ENCODE measurements at places on chromosomes 6 and 20.
A peak's percentile ranks its signal among the peaks of the same experiment; 100 is the strongest.

GRCh38 chr6:74357321-74357720 lies 661.3 kb downstream of the CD109 start:
- no peak for DNase-seq

DNA sequence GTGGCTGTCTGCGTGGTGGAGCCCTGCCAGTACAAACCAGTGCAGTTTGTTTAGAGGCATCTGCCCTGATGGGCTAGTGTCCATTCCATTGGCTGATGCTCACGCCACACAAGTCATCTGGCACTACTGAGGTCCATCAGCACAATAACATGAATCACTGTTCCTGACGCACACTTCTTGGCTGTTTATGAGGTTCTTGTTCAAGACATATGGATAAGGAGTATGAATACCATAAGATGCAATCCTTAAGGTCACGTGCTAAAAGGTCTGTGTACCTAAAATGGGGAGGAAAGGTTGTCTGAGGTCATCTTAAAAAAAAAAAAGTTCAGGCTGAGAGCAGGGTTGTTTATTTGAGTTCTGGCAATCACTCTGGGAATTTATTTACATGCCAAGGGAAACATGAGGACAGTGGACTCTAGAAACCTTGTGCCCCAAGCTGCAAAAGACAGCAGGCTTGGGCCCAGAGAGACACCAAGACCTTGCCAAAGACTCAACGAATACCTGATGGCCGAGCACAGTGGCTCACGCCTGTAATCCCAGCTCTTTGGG lies 54.1 kb upstream of the SHLD1 start:
- no peak for DNase-seq

GRCh38 chr6:69933239-69933638 lies 66.9 kb downstream of the COL19A1 start:
- no peak for DNase-seq

- DNase-seq, result no peak
Measured at GRCh38 chr20:34018166-34018565, 24.5 kb downstream of the RALY start.

GRCh38 chr6:15023448-15023847 lies 222.4 kb upstream of the JARID2 start:
- DNase-seq, result peak; percentile 83

GRCh38 chr6:1468126-1468525 lies 78.8 kb downstream of the FOXF2 start:
- DNase-seq, result no peak

GRCh38 chr20:51930775-51931174 lies 128.5 kb upstream of the SALL4 start:
- DNase-seq, result no peak

DNA sequence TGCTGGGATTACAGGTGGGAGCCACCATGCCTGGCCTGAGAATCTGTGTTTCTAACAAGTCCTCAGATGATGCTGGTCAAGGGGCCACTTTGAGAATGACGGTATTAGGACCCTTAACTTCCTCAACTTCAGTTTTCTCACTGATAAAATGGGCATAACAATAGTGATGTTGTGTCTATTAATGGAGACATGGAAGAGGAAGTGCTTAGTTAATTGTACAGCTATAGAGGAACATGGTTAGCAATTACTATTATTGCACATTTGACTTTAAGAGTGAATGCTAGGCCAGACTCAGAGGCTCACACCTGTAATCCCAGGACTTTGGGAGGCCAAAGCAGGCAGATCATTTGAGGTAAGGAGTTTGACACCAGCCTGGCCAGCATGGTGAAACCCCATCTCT lies 12.7 kb downstream of the DPPA5 start:
- DNase-seq, result no peak

DNA sequence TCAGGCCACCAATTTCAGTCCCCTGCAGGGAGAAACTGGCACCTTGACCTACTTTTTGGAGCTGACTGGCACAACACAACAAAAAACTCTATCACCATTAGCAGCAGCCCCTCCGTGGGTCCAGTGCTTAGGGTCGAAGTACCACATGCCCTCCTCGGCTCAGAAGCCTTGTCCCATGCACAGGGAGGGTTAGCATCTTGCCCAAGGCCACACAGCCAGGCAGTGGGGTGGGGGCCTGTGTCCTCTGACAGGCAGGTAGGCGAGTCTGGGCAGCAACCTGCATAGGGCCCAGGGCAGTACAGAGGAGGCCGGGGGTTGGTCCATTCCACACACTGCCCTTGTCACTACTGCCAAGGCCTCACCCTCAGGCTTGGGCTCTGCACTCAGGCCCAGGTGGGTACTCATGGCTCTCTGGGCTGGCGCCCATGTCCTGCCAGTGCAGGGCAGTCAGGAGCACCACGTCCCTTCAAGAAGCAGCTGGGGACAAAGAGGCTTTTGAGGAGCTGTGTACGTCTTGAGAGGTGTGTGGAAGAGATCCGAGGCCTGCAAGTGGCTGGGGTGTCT lies 53.6 kb downstream of the PYGB start:
- DNase-seq, result no peak

GRCh38 chr6:149231778-149232177 lies 85.7 kb upstream of the TAB2 start:
- no peak for DNase-seq

- DNase-seq, result no peak
Measured at GRCh38 chr6:37017606-37018197, 12.2 kb downstream of the FGD2 start.

DNA sequence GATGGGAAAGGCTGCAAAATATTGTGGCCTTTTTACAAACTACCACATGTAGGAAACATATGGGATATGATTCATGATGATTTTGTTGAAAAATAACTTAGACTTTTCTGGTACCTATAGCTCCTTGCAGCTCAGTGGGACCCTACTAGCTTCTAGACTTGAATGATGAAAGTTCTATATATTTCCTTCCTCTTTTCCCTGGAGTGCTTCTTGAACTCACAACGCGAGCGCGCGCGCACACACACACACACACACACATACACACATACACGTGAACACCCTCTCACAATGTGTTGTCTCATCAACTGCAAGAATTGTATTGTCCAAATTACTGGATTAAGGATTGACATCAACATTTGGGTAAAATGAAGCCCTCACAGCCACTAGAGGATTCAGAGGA lies 61.9 kb downstream of the TOX2 start:
- DNase-seq, result no peak

GRCh38 chr6:144555066-144555465 lies 269.9 kb downstream of the UTRN start:
- no peak for DNase-seq

DNA sequence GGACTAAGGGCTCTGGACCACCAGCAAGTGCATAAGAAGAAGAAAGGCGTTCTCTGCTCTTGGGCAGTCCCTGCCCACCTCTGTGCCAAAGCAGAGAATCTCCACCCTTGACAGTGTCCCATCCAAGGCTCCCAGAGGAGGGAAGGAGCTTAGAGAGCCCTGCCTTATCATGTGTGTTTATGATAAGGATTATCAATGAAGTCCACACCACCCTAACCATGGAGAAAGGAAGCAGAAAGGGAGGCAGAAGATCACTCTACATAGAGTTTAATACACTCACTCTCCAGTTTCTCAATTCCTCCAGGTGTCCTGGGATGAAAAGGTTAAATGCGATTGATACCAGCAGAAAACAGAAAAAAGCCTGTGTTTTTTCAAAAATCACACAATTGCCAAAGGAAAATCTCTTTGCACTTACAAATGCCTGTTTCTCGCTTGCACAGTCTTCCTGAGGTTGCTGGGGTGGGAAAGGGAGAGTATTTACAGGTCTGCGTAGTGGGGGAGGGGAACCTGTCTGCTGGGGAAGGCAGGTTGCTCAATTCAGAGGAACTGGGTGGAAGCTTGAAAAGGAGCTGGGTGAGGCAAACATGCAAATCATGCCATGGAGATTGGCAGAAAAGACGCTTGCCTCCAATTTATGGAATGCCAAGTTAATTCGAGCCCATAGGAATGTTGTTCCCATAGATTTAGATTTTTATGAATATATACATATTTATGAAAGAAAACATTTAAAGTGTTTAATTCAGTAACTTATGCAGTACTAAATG lies 104.0 kb downstream of the EYA2 start:
- no peak for DNase-seq

- no peak for DNase-seq
Measured at GRCh38 chr20:39107741-39108140, 145.6 kb downstream of the DHX35 start.

- DNase-seq, result no peak
Measured at GRCh38 chr6:124963416-124963785, 1.2 kb downstream of the RNF217 start.

DNA sequence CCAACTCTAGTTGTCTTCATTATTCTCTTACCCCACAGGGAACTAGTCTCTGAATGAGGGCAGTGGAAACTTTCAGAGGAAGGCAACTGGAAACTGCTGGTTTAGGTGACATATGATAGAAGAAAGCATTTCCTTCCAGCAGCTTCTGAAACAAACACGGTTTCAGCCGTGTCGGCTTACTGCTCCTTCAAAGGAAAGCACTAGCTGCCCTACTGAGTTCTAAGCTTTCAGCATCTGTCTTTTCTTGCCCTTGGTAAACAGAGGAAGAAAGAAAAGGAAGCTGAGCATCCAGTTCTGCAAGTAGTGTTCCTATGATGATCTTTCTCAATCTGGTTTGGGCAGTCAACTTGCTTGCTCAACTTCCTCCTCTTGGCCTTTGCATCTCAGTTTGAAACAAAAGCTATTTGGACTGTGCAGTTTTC lies 117.5 kb upstream of the CEP85L start:
- DNase-seq, result peak; percentile 34

DNA sequence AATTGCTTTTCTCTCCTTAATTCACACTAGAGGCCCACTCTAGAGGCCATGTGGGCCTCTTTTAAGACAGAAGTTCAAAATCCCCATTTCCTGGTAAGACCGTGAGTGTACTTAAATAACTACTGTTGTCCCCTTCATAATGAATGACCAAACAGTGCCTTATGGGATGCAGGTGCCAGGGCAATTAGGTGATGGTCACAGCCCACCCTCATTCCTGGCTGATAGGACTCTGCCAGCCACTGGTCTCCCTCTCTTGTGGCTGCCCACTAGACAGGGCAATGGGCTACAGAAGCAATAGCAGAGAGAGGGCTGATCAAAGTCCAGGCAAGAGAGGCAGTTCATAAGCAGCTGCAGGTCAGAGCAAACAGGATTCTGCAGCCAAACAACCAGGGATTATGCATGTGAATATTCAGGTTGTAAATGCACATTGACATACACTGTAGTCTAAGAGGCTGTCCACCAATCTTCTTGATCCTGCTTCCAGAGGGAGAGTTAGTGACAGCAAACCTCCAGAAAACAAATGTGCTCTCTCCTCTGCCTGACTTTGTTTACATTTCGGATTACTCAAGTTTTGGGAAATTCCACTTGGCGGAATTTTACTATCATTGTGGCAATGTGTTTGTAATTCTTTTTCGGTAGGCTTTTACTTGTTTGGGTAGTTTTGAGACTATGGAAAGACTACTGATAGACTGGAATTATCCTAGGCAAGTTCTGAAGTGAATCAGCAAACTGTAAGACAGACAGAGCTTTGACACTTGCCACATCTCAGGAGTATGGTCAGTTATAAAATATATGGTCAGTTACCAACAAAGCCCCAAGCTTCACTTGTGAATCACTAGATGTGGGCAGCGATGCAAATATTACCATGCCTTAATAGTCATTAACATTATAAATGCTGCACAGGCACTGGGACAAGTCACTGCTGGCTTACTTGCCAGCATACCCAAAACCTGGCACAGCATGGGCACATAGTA lies 12.8 kb downstream of the PTPRK start:
- DNase-seq, result no peak

- peak; percentile 1 for DNase-seq
Measured at GRCh38 chr6:170073846-170074245, 217.0 kb downstream of the DLL1 start.

GRCh38 chr6:155387481-155387880 lies 68.2 kb downstream of the NOX3 start:
- no peak for DNase-seq

GRCh38 chr6:149846321-149846720 lies 17.8 kb downstream of the LRP11 start:
- no peak for DNase-seq

DNA sequence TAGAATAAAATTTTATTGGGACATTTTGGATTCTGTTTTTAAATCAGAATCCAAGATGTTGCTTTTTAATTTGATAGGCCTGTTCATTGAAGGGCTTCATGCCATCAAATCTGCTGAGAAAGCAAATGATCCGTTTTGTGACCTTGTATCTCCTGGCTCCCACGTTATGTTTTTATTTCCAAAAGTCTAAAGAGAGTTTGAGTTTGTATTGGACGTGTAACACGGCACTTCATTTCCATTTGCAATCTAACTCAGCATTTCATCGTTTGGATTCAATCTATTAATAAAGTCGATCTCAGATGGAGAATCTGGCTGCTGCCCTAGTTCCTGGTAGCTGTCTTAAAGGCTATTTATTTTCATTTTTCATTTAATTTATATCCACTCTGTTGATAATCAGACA lies 17.0 kb downstream of the KIF25 start:
- DNase-seq, result no peak

GRCh38 chr20:64091770-64092169 lies 7.6 kb upstream of the LKAAEAR1 start:
- DNase-seq, result no peak

GRCh38 chr6:19731282-19731681 lies 105.9 kb upstream of the ID4 start:
- DNase-seq, result no peak

DNA sequence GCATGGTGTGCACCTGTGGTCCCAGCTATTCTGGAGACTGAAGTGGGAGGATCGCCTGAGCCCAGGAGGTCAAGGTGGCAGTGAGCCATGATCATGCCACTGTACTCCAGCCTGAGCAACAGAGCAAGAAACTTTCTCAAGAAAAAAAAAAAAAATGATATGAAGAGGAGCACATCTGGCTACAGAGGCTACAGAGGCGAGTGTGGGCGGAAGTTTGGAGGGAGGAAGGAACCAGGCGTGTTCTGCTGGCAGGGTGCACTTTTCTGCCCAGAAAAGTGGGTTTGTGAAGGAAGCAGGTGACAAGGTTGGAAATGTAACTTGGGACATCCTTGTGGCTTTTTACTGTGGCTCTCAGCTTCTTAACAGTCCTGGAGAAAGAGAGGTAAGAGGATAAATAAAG lies 96.7 kb downstream of the SNX5 start:
- DNase-seq, result no peak

- no peak for DNase-seq
Measured at GRCh38 chr20:46634528-46634927, 16.7 kb downstream of the SLC13A3 start.

- DNase-seq, result no peak
Measured at GRCh38 chr6:101830501-101831031, 437.1 kb downstream of the GRIK2 start.

- DNase-seq, result peak; percentile 28
Measured at GRCh38 chr20:50594591-50595432, 84.6 kb downstream of the PTPN1 start.
